ENCODE measurements at places on chromosomes 2 and 18. TPM values are rescaled to one million over a fixed set of nuclear protein-coding genes. Genes with fewer than 3 reads are reported as not detected.

LRRC30 gene
- not detected for total RNA-seq

GRCh38 chr18:57980573-57981307 is 63.3 kb upstream of the NEDD4L start:
- DNase-seq: no peak

DNA sequence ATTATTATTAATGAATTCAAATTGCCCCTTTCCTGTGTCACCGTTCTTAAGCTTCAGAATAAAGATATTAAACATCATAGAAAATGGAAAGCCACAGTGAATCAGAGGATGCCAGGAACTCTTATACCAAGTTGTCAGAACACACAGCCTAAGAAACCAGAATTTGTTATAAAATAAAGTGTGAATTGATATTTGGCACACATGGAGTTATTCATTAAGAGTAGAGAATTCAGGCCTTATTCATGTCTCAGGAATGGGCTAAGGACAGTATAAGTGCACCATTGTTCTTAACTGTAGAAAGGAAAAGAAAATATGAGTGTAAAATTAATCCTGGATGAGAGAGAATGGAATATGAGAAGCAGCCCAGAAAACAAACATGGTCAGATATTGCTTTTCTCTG is 86.7 kb upstream of the ATP8B1 start:
- DNase-seq: no peak

GRCh38 chr2:27071990-27072830 is 756 bp upstream of the OST4 start:
- no peak for DNase-seq

SCYGR4 gene
- total RNA-seq: not detected

- DNase-seq: no peak
These were observed 54.4 kb upstream of the MSH6 start for GRCh38 chr2:47728551-47728950.

GRCh38 chr2:445896-446295 is 158.0 kb upstream of the ALKAL2 start:
- DNase-seq: no peak

DNA sequence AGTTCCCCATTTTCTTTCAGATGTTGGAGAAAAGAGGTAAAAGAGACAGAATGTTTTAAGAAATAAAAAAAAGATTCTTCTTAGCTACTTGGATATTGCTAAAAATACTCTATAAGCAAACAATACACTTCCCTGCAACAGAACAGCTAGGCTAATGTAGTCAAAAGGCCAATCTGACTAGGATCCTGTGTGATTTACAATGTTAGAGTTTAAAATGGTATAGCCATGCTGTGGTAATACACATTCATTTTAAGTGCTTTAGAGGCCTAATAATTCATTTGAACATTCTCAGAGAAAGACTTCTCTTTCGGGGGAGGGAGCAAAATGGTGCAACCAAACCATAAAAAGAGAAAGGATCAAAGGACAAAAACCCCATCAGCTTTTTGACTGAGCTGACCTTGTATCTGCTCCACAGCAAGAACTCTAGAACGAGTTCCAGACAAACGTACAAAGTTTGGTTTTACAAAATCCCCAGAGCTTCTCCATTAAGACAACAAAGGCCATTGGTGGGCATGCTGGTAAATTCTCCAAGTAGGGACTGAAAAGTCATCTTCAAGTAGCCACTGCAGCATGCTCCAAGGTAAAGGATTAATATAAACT is 200.2 kb downstream of the STK39 start:
- DNase-seq: no peak

DNA sequence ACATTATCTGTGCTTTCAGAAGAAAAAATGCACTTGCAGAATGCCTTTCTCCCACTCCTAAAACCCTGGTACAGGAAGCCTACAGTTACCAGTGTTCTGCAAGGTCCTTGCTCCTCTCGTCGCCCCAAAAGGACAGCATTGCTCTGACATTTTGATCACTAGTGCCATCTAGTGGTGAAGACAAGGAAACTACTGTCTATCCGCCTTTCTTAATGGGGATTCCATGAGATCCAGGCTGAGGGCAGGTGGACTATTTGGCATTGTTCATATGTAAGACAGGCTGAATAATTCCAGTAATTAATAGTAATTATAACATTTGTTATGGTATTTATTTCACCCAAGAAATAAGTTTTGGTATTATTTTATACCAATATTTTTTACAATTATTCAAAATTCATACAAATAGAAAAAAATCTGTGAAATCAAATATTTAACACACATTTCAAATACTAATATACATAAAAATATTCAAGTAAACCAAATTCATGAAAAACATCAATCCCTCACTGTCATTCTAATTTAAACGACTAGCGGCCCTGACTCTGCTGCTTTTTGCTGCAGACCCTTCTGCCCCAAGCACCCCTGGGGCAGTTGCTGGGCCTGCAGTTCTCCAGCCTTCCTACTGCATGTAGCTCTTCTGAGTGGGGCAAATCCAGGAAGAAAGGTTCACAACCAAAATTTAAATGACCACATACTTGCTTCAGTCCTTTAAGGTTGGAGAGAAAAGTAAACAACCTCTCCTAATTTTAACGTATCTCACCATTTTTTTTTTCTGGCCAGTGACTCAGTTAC is 19.0 kb downstream of the TPGS2 start:
- DNase-seq: peak; percentile 61

DNA sequence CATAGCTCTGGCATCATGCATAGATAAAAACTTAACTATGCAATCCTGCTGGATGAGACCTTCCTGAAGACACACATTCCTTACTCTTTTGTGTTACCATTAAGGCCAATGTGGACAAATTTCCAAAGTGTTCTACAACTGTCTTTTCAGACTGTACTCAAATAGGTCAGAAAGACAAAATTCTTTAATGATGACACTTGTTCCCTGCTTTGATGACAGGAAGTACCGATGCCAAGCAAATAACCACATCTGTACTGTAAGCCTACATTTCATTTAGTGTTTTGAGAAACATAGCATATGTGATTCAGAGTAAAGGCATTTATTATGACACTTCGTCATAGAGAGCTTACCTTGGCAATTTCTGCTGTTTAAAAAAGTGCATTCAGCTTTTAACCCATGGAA is 55.0 kb downstream of the PMAIP1 start:
- DNase-seq: no peak

GRCh38 chr2:33146102-33146501 is 199.3 kb downstream of the LTBP1 start:
- DNase-seq: no peak

DNA sequence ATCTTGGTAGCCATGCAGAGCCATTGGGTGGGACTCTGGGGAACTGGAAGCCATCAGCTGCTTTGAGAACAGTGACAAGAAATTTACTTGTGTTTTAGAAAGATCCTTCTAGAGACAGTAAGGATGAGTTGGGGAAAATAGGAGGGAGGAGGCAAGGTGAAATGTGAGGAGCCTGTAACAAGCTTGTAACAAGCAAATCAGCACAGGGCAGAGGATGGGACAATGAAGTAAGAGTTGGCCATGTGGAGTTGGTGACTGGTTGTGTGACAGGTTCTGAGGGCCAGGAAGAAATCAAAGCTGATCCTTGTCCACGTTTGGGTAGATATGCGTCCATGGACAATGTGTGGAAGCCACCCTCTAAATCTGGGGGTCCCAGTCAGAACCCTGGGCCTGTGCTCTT is 84.4 kb downstream of the MYO3B start:
- DNase-seq: no peak

- no peak for DNase-seq
These were observed 203.0 kb downstream of the SETBP1 start for GRCh38 chr18:44883671-44884070.

GRCh38 chr2:74849228-74849892 is 15.4 kb downstream of the HK2 start:
- no peak for DNase-seq

DNA sequence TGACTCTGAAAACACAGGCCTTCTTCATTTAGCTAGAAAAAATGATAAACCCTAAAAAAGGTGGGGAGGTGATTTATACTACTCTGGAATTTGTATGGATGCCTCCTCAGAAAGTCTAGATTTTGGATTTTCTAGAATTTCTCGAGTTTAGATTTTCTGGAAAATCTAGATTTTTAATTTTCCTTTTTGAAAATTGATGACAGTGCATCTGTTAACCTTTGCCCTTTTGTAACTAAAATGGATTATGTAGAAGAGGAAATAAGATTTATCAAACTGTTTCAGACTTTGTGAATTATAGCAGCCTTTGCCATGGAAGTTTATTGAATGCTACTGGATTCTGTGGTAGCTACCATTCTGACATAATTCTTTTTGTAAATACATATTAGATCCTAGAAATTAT is 75.6 kb upstream of the RBM44 start:
- DNase-seq: no peak

SF3B6 gene
- total RNA-seq: 125 TPM

ANO7 gene
- total RNA-seq: 0.41 TPM

GRCh38 chr2:70181363-70181956 is 9.4 kb downstream of the C2orf42 start:
- no peak for DNase-seq

CPS1 gene
- 2.9 TPM for total RNA-seq

DNA sequence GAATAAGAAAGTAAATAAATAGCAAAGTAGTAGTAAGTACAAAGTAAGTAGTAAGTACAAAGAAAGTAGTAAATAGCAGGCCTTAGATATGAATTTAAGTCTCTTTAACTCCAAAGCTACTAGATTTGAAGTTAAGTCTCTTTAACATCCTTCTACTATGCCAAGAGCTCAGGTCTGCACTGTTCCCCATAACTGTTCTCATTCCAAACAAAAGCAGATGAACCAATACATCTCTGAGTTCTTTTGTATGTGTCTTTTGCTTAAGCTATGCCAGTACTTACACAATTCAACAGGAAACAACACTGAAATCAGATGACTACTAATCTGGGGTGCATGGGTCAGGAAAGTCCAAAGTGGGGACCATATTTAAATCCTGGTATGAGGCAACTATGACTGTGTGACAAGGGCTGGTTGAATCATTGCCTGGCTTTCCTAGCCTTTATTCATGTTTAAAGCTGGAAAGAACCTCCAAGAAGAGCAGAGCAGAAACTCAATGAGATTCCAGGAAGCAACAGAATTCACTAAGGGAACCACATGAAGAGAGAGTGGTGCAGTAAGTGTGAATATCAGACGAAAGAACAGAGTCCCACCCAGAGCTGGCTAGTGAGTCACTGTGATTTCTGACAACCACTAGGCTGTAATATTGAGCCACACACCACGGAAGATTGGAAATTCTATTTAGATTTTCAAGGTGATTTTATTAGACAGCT is 51.0 kb upstream of the CYP26B1 start:
- no peak for DNase-seq

PTPRN gene
- 24.5 TPM for total RNA-seq

CRYGD gene
- total RNA-seq: 2.4 TPM

DNA sequence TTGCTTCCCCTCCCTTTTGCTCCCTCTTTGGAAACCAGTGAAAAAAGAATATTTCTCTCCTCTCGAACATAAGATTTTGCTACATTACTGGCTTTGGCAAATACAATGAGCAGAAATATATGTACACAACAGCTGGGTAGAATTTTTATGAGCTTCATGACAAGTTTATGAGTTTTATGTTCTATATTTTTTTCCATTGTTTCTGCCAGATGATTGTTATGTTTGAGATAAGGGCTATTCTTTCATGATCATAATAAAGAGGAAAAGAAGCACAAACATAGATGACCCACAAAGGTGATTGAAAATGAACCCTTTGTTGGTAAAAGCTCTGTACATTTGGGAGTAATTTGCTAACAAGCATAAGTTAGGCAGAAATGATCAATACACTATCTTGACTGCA is 14.8 kb upstream of the TFPI start:
- DNase-seq: no peak

DNA sequence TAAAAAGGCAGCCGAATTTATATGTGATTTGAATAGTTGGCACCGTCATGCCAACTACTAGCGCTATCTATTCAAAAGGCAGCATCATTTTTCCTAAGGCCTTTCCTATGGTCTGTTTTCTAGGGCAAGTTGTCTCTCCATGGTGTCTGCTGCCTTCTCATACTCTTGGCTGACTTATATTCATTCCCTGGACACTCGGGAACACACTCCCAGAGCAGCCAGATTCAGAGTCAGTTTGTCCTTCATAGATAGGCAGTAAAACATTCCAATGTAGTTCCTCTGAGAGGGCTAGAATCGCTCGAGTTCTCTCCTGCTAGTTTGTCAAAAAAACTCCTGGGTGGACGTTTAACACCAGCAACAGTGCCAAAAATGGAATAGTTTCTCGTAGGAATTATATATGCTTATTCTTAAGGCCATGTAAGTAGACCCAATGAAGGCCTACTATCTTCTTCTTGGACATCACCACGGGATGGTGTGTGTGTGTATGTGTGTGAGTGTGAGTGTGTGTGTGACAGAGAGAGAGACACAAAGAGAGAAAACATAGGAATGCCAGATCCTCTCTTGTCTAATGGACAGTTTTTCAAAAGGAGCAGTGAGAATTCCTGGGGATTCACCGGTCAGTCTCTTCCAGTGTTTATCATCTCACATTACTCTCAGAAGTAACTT is 129.3 kb upstream of the CTAGE1 start:
- no peak for DNase-seq

NAT8 gene
- total RNA-seq: not detected

- DNase-seq: no peak
These were observed 250.1 kb downstream of the PRKCE start for GRCh38 chr2:45901468-45902032.

DNA sequence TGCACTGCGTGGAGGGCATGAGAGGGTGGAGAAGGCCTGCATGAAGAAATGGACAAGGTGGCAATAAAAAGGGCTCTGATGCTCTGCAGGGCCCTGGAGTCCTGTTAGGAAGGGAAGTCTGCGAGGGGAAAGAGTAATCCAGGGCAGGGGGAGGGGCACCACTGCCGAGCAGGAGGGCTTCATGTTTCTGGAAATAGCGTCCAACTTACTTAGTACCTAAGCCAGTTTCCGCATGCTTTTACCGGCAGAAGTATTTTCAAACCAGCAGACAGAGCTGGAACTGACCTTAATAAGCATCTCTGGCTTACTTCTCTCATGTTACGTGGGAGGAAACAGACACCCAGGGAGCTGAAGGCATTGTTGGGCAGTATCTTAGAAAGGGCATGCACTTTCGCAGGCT is 156.7 kb downstream of the GALNT14 start:
- DNase-seq: no peak

- DNase-seq: no peak
These were observed 995 bp downstream of the TMEM127 start for GRCh38 chr2:96264656-96265348.

GRCh38 chr2:109630441-109631430 is 16.6 kb downstream of the SOWAHC start:
- DNase-seq: no peak

GNAL gene
- 92.9 TPM for total RNA-seq

- no peak for DNase-seq
These were observed 32.7 kb downstream of the SIX3 start for GRCh38 chr2:44974064-44974715.

DNA sequence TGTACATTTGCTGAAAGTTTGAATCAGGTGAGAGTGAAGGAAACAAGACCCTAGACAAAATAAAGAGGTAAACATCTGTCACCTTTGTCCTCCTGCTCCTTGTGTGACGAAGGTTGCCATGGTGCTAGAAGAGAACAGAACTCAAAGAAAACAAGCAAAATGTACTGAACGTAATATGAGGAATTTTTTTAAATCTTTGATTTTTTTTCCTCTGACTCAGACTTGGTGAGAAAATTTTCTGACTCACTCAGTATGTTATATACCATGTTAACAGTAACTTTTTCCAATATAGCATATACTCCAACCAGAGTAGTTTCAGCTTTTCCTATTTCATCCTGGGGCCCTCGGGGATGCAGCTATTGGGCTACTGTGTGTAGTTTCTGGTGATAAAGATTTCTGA is 2114.6 kb upstream of the PIK3C3 start:
- DNase-seq: no peak

GRCh38 chr18:44715842-44716241 is 35.2 kb downstream of the SETBP1 start:
- no peak for DNase-seq

- DNase-seq: no peak
These were observed 38.1 kb upstream of the ACYP2 start for GRCh38 chr2:54077088-54077900.
